GM19239 (cell line): ENCODE measurements at places on chromosomes 6 and 20.

DNA sequence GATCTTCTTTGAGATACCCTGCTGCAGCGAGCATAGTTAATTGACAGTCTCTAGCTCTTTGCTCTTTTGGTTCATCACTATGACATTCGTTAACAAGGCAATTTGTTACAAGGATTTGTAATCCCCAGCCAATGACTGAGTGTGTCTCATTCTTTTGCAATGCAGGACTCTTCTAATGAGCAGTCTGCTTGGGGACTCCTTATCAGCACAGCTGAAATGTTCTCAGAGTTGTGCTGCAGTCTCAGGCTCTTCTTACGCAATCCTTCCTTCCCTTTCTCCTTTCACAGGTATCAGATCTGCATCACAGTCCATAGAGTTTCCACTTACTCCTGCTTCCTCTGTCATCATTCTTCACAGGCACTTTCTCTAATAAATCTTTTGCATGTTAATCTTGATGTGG, 161.2 kb upstream of the OGFRL1 start:
- no peak for DNase-seq

GRCh38 chr6:116376149-116376548, 5.4 kb downstream of the DSE start:
- no peak for DNase-seq

DNA sequence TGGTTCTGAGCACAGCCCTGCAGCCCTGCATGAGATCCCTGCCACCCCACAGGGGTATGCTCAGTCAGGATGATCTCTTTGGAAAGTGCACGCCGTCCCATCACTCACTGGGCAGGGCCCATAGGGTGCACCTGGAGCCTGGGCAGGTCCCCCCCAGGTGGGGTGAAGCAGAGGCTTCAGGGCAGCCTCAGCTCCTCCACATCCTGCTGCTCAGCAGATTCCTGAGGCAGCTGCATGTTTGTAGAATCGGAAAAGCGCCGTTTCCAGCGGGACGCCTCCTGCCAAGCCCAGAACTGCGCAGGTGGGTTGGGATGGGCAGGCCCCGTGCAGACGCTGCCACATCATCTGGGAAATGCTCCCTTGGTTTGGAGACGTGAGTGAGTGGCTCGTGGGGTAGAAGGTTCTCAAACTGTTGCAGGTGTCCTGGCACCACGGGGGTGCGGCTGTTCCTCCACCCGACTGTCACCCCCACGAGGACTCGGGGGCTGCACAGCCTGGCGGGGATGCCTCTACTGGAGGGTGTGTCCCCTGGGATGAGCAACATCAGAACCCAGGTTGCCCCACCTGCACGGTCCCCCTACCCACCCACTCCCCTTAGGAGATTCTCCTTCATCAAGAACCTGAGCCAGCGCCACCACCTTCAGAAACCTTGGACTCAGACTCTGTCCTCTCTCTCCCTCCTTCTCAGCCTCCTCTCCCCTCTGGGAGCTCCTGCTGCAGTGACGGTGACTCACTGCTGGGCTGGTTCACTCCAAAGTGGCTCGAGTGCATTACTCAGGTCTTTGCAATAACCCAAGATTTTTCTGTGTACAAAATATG, 334.1 kb downstream of the TAF4 start:
- DNase-seq, result no peak

GRCh38 chr6:3019065-3019464, 19.4 kb downstream of the NQO2 start:
- DNase-seq, result no peak

DNA sequence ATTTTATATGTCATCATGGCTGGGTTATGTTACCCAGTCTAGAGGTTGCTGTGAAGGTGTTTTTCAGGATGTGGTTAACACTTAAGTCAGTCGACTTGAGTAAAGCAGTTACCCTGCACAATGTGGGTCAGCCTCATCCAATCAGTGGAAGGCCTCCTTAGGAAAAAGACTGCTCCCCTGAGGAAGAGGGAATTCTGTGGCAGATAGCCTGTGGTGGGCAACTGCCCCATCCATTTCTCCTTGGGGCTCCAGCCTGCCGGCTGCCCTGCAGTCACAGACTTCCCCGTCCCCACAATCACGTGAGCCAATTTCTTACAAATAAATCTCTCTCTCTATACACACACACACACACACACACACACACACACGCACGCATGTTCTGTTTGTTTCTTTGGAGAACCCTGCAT, 34.5 kb upstream of the MPC1 start:
- no peak for DNase-seq

DNA sequence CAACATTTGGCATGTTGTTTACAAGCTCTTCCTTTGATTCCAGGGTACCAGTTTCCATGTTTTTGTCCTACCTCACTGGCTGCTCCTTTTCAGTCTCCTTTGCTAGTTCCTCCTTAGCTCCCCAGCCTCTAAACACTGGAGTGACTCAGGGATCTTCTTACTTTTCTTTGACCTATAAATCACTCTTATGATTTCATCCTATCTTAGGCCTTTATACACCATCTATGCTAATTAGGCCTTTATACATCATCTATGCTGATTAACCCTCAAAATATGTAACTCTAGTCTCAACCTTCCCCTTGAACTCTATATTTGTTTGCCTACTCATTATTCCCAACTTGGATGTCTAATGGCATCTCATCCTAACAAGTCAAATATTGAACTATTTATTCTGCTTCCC, 9.5 kb downstream of the TMEM30A start:
- DNase-seq, result no peak

DNA sequence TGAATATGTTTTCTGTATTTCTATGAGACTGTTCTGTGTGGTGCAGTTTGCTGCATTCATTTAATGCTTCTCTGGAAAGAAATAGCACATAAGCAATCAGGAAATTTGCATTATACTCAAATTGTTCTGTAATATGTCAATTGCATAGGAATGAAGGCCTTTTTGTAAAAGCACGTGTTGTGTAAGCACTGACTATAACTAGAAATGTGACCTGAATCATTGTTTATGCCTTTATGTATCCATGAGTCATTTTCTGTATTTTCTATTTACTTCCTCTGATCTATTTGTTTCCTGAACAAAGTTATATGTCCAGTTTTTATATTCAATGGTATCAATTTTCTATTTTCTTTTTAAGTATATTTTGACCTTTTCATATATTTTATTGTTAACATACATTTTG, 1455.3 kb downstream of the GRIK2 start:
- DNase-seq, result no peak

DNA sequence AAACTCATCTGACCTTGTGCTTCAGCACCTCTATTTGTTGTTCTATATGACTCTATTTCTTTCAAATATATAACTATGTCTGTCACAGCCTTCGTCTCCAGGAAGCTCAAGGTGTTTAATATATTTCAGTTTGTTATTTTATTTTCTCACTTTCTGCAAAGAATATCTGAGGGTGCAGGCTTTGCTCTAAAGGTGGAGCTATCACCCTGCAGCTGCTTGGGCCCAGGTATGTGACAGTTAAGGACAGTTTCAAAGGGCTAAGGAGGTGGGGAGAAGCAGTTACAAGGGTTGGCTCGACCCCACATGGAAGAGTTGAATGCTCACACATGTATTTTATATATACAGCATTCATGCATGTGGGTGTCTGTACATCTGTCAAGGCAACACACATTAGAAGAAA, 405.6 kb downstream of the BTBD9 start:
- DNase-seq, result no peak

- no peak for DNase-seq
Observed at GRCh38 chr20:4635342-4635741, 86.4 kb upstream of the PRND start.

GRCh38 chr6:138285800-138286199, 67.5 kb upstream of the PBOV1 start:
- no peak for DNase-seq

- no peak for DNase-seq
Observed at GRCh38 chr6:45923831-45924391, 91.7 kb downstream of the CLIC5 start.

DNA sequence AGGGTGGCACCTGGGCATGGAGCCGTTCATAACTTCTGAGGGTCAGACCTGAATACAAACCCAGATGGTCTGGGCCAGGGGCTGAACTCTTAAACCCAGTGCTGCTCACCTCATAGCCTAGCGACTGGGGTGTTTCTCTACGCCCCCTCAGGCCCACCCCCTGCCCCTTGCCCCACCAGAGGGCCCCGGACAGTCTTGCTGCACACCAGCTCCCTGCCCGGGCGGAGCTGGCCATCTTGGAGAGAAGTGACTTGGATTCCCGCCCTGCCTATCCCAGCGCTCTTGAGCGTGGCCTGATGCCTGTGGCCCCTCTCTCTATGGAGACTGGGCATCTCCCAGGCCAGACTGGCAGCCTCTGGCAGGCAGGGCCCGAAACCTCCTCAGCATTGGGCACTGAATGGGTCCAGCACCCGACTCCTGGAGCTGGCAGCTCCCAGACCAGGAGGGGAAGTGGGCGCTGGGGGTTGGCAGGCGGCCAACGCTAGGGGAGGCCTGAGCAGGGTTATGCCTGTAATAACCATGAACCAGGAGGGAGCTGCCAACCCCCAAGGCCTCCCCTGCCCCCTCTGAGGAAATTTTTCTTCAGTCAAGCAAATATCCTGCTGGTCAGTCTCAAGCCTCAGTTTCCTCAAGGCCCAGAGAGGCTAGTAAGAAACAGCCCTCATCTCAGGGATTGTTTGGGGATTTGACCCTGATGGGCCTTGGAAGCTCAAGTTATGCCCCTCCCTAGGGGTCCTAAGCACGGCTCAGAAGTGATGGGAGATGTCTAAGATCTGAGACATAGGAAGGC, 169.5 kb downstream of the VEGFA start:
- no peak for DNase-seq

- DNase-seq, result no peak
Observed at GRCh38 chr6:170221052-170221752, 69.7 kb downstream of the DLL1 start.

DNA sequence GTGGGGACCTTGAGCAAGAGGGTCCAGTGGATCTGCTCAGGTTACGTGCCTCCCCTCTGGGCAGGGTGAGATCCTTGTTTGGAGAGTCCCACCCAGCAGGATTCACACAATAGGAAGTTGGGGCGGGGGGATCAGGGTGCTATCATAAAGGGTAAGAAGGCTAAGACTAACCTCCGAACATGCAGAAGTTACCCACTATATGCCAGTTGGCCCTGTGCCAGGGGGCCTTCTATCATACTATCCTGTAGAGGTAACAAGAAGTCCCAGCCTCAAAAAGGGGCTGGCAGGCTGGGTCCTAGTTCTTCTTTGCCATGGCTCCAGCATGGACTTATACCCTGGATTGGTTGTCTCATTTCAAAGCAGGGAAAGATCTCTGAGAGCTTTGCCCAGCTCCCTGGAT, 94.1 kb downstream of the CDH26 start:
- no peak for DNase-seq

- DNase-seq, result no peak
Observed at GRCh38 chr6:42452171-42453030, 675 bp upstream of the TRERF1 start.

- DNase-seq, result no peak
Observed at GRCh38 chr20:38293491-38294065, 10.4 kb upstream of the BPI start.

DNA sequence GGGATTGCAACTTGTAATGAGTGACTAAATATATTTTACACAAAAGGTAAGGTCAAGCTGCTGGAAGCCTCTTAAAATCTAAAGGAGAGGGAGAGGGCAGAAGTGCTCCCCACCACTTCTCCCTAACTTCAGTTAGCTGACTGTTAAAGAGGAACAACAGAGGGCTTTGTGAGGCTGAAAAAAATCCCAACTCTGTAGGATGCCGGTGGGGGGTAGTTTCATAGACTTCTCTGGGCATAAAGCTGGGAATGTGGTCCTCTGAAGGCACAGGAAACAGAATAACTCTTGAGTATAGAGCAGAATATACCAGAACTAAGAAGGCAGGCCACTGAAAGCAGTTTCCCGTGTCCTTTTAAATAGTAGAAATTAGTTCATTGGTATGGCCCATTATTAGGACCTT, 71.6 kb downstream of the KIF6 start:
- DNase-seq, result no peak

DNA sequence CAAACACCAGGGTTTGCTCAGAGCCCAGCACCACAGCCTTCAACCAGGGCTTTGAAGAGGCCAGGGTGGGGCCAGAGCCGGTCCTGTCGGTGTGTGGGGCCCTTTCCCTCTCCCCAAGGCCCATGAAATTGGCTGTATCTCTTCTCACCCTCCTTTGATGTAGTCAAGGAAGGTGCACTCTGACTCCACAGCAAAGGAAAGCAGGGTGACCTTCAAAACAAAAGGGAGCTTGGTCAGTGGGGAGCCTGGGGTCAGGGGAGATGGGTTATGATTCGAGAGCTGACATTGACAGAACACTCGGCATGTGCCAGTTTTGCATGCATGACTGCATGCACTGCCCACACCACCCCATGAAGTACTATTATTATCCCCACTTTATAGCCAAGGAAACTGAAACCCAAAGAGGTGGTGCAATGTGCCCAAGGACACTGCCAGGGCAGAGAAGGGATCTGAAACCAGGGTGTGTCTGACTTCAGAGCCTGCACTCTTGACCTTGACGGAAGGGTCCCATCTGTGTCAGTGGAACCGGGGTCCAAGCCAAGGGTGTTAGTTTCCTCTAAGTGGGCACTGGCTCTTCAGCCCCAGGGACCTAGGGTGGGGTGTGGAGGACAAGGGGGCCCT, 55.4 kb downstream of the RAB44 start:
- peak; percentile 56 for DNase-seq

- no peak for DNase-seq
Observed at GRCh38 chr6:149965194-149966020, 1.7 kb downstream of the ULBP1 start.

DNA sequence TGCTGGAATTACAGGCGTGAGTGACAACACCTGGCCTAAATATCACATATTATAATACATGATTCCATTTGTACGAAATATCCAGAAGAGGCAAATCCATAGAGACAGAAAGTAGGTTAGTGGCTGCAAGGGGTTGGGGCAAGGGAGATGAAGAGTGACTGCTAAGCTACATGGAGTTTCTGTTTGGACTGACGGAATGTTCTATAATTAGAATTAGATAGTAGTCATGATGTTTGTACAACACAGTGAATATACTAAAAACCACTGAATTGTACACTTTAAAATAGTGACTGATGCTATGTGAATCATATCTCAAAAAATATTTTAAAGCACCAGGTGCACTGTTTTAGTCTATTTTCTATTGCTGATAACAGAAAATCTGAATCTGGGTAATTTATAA, 3.7 kb upstream of the HEBP2 start:
- DNase-seq, result no peak

DNA sequence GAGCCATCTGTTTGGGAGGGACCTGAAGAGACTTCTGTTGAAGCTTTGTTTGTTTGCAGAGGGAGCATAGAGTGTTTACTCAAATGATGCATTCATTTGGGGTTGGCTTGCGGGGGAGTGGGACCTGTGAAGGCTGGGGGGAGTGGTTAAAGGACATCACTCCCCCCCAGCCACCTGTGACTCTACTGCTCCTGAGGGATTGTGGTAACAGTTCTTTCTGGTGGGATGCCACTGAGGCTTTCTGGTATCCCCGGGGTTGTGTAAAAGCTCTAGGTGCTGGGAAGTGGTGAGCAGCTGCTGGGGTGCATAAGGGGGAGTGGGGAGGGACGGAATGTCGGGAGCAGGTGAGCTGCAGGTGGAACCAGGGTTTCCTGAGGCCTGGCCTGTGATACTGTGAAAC, 239.2 kb upstream of the QKI start:
- no peak for DNase-seq
